Omental fat pad (tissue), 4 donors: ENCODE measurements at places on chromosomes 1 and 21.

DNA sequence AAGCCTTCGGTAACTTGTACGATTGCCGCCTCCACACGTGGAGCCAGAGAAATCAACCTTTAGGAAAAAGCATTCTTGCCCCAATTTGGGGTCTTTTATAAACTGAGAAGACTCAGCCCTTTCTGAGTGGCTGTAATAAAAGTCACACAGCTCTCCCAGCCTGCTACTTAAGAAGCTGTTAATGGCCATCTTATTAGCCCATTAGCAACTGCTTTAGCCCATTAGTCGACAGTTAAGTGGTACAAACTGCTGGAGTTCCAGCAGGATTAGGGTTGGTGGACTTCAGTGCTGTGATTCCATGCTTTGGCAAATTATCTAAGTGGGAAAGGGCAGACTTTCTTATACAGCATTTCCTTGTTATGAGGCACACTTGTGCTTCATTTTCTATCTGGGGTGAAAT, 461.3 kb downstream of the RPS6KC1 start:
- no peak for DNase-seq

- DNase-seq, result no peak
These were observed 12.8 kb upstream of the RGS2 start for GRCh38 chr1:192795916-192796618.

DNA sequence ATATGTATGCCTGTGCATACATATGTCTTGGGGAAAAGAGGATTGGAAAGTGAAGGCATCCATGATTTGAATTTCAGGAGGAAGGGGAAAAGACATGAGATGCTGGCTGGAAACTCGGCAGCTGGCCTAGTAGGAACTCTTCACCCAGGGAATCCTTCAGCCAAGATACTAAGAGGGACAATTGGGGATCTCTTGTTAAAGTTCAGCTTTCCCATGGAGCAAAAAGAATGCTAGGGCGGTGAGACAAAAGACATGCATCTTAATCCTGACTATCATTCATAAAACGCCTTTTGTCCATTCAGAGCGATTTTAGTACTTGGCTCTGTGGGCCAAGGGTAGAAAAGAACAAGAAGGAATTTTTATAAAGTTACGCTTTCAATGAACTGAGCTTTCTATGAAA, 20.5 kb downstream of the PDPN start:
- no peak for DNase-seq

- no peak for DNase-seq
These were observed 2.7 kb downstream of the SNAPIN start for GRCh38 chr1:153661111-153661708.

GRCh38 chr1:245116131-245116530, 38.7 kb upstream of the KIF26B start:
- DNase-seq, result no peak

DNA sequence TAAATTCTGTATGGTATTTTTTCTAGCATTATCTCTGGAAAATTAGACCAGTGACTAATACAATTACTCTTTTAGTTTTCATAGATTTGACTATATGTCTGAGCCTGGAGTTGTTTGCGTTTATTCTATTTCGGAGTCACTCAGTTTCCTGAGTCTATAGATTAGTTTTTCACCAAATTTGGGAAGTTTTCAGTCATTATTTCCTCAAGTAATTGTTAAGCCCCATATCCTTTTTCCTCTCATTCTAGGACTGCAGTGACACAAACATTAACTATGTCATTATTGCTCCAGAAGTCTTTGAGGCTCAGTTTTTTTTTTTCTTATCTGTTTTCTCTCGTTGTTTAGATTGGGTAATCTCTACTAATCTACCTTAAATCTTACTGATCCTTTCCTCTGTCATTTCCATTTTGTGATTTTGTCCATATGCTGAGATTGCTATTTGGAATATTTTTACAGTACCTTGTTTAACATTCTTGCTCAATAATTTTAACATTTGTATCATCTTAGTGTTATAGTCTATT, 886.2 kb downstream of the LTN1 start:
- no peak for DNase-seq

DNA sequence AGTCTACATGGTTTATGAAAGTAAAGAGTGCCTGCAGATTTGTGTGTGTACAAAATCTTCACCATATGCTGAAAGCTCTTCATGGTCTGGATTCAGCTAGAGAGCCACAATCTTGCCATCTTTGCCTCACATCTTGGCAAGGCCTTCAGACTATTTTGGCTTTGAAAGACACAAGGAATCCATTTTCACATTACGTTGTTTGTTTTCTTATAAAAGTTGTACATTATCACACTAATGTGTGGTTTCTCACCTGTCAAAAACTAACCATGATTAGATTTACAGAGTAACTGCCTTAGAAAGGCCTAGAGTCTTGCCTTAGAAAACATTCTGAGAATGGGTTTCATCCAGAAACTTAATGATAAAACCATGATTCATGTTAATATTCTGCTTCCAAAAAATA, 494.6 kb downstream of the NEGR1 start:
- DNase-seq, result no peak

GRCh38 chr1:30322859-30323257, 400.5 kb downstream of the MATN1 start:
- DNase-seq, result no peak

GRCh38 chr1:51871351-51871975, 7.1 kb downstream of the NRDC start:
- DNase-seq, result no peak

DNA sequence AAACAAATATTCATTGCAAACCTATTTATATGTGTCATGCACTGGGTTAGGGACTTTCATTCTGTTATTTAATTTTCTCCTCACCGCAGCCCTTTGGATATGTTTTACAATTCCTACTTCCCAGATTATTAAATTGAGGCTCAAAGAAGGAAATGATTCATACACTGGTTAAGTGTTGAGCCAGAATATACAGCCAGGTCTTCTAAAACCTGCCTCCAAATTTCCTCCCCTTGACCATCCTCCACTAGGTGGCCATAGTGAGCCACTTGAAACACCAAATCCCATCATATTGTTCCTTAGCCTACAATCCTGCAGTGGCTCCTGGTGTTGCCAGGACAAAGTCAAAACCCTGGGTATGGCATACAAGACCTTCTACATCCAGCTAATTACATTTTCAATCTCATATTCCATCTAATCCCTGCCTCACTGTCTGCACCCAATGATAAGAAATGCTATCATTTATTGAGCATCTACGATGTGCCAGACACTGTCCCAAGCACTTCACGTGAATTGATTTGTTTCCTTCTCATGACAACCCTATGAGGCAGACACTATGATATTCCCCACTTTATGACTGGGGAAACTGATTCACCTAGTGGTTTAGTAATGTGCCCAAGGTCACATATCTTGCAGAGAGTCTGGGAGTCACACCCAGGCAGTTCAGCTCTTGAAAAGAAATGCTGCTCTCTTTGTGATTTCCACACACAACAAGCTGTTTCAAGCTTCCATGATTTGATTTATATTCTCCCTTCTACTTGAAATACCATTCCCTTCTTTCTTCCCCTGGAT, 23.6 kb upstream of the KIRREL1 start:
- no peak for DNase-seq

GRCh38 chr1:239218301-239218700, 168.1 kb upstream of the CHRM3 start:
- DNase-seq, result no peak

GRCh38 chr1:100942304-100943046, 46.6 kb downstream of the SLC30A7 start:
- no peak for DNase-seq

DNA sequence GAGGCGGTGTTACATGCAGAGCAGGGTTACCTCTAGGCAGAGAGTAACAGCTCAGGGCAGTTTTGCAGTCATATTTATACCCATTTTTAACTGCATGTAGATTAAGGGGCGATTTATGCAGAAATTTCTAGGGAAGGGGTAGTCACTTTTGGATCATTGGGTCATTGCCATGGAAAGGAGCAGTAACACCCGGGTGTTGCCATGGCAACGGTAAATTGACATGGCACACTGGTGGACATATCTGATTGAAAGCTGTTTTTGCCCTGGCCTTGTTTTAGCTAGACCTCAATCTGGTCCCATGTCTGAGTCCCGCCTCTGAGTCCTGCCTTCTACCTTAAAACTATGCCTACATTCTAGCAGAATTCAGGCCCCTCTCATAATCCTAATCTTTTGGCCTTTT, 11.8 kb upstream of the USP1 start:
- DNase-seq, result no peak

DNA sequence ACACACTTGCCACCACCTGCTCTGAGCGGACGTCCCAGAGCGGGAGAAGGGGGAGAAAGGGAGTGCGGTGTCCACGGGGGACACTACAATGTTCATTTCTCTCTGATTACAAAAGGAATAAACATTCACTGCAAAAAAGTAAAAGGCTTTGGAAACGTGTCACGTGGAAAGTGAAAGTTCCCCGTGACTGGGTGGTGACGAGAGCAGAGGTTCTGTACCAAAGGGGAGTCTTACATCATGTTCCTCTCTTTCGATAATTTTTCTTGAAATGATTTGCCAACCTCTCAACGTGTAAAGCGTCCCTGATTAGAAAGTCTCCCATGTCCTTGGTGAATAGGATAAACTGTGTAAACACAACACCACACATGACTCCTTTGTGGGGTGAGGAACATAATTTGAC, 22.0 kb upstream of the PRDM15 start:
- DNase-seq, result no peak

GRCh38 chr1:184152974-184153373, 101.4 kb downstream of the TSEN15 start:
- no peak for DNase-seq

- no peak for DNase-seq
These were observed 74.6 kb downstream of the OBSCN start for GRCh38 chr1:228282329-228283042.

DNA sequence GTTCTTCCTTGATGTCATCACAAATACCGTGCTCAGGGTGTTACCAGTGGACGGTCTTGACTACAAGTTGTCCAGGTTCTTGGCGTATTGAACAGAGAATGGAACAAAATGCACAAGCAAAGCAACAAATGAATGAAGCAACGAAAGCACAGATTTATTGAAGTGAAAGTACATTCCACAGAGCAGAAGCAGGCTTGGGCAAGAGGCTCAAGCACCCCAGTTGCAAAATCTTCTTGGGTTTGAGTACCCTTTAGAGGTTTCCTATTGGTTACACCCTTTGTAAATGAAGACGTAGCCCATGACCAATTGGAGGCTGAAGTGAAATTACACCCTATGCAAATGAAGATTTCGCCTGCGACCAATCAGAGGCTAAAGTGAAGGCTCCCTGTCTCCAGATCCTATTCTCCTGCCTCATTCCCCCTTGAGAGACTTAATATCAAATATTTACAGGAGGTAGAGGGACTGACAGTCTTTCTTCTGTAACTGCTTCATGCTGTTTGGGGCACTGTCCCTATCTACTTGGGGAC, 38.3 kb downstream of the YY1AP1 start:
- DNase-seq, result no peak

DNA sequence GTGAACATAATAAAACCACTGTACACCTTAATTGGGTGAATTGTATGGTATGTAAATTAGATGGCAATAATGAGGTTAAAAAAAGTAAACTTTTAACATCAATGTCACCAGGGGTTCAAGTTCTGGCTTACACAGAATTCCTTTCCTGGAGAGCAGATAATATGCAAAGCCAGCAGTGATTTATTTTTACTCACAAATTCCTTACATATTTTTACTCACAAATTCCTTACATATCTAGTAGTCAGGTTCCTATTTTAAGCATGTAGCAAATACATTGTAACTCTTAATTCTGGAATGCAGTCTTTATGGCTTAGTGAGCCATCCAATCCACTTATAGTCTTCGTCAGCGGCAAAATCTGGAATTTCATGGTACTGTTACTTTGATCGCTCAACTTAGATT, 1.3 kb upstream of the UBE4B start:
- DNase-seq, result no peak

DNA sequence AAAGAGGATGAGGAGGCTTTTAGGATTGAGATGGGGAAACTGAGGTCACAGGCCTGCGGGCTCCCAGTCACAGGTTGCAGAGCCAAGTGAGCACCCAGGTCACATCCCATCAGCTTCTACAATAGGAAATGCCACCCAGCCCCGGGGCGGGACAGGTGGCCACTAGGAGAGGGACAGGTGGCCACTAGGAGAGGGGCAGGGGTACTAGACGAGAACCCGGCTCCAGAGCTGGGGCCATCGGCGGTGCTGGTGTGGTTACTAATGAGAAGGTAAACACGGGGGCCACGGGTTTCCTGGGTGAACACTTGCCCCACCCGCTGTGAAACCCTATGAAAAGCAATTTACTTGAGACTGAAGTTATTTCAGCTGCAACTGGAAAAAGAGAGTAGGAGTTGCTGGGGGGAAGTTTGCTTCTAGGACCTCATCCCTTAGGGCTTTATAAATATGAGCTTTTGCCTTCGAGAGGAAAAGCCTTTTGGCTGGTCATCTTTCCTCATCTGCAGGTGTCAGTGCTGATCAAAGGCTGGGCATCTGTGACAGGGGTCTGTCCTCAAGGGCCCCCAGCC, 52.5 kb downstream of the MRPL37 start:
- no peak for DNase-seq

GRCh38 chr1:203381151-203381751, 30.3 kb upstream of the FMOD start:
- DNase-seq, result no peak

DNA sequence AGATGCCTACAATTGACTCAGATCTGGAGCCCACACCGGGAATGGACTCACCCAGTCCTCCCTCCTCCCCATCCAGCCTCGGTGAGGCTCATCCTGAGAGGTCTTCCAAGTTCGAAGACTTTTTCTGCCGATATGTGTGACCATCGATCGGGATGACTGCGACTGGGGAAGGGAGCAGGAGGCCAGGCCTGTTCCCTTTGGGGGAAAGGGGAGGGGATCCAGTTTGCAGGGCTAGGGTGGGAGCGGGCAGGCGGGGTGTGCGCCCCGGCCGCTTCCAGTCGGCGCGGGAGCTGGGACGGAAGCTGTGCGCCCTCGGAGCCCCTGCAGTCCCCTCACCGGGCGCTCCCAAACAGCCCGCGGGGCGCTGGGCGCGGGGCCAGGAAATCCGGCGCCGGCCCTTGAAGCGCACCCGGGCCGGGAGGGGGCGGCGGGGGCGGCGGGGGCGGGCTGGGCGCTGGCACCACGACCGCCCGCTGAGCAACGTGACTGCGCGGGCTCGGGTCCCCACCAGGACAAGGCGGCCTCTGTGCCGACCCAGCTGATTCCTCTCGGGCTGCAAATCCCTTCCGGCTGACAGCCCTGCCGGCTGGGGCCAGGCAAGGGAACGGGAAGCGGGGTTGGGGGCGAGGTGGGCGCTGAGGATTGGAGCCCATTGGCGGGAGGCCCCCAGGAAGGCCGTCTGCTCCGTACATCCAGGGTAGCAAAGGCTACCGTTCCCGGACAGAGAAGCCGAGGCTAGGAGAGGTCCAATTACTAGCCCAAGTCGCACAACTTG, 103.9 kb downstream of the EBNA1BP2 start:
- no peak for DNase-seq

DNA sequence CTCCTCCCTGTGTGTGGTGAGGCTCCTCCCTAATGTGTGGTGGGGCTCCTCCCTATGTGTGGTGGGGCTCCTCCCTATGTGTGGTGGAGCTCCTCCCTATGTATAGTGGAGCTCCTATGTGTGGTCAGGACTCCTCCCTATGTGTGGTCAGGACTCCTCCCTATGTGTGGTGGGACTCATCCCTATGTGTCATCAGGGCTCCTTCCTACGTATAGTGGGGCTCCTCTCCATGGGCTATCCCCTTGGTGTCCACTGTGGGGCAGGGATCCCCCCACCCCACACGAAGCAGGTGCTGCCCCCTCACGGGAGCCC, 29.6 kb downstream of the PRSS38 start:
- DNase-seq, result no peak
